ENCODE measurements at places on chromosomes 2 and 18. TPM values are rescaled to one million over a fixed set of nuclear protein-coding genes. Genes with fewer than 3 reads are reported as not detected.

GRCh38 chr2:124649001-124649400 lies 623.9 kb downstream of the CNTNAP5 start:
- no peak for DNase-seq

DNA sequence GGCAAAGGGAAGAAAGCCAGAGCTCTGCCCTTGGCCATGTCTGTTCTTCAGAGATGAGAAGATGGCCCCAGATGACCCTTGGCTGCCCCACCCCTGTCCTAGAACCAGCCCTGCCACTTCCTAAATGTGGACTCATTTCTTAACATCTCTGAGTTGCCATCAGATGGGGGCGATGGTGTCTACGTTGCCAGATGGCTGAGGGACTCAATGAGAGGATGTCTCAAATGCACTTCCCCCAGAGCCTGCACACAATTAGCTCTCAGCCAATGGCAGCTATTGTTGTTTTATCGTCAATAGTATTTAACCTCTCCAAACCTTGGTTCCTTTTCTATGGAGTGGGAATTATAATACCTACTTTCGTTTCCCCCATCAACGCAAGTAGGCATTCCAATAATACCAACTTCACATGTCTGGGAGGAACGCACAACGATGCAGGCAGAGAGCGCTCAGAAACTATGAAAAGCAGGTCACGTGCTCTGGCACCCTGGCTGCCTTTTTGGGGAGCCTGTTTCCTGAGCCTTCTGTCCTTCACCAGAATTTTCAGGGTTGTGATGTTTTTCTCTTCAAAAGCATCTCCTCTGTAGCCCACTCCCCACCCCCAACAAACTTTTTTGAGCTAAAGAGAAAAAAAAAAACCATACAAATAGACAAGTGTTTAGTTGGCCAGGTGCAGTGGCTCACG lies 100.3 kb downstream of the MCFD2 start:
- DNase-seq: no peak

DNA sequence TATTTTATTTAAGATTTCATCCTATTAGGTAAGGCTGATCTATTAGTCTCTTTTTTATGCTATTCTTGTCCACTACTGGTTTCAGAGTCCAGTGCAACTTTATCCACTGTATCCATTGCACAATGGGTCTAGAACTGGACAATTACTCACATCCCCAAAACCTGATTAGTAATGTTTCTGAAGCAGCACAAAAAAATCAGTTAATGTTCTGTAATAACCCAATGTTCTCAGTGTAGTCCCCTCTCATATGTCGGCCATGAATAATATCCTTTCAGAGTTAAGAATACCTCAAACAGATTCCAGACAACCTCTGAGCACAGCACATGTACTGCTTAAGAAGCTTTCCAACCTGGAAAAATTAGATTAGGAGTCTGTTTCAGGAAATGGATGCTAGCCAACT lies 29.7 kb downstream of the MGAT4A start:
- no peak for DNase-seq

DNA sequence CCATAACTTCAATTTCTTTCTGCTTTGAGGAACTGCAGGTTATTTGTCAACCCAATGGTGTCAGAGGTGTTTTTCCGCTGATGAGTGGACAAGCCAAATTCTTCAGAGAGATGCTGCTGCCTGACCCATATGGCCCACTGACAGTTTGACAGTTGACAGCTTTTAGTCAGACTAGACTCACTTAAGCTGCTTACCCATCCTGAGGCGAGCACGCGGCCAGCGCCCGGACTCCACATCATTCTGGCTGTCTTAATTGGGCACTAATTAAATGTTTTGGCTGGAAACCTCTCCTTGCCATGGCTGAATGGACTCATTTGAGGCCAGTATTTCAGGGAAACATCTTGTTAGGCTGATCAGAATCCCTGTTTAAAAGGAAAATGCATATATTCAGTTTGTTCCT lies 316.1 kb upstream of the FANCL start:
- DNase-seq: no peak

DNA sequence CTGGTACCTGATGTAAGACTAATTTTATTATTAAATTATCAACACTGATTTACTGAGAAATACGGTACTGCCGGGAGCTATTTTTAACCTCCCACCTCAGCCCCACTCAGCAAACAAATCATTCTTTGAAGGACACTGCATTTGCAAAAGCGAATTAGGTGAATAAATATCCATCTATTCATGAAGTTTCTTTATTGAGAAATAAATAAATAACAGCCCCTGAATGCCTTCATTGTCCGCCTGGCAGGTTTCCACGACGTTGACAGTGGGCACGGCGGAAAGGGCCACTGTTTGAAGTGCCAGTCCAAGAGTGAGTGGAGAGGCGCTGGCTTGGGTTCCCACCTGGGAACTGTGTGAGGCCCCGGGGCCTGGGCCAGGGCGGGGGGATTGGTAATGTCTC lies 15.7 kb downstream of the C1QL2 start:
- no peak for DNase-seq

DNA sequence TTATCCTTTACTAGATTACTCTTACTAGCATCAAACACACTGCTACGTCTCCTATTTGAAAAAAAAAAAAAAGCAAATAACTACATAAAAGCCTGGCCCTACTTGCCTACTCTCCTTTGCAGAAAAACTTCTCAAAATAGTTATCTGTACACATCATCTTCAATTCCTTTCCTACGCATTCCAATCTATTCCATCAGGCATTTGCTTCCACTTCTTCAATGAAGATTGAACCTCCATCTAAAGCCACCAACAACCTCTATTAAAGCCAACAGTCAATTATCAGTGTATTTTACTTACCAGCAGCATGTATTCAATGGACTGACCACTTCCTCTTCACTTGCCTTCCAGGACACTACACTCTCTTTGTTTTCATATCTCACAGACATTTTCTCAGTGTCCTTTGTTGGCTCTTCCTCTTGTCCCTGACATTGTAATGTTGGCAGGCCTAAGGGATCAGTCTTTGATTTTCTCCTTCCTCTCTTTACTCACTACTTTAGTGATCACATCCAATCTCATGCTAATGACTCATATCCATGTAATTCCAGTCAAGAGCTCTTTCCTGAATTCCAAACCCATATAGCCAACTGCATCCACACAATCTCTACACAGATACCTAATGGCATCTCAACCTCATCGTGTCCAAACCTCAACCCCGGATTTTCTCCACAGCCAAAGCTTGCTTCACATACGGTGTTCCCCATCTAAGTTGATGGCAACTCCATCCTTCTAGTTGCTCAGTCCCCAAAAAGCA lies 131.3 kb downstream of the CCDC148 start:
- DNase-seq: no peak

DNA sequence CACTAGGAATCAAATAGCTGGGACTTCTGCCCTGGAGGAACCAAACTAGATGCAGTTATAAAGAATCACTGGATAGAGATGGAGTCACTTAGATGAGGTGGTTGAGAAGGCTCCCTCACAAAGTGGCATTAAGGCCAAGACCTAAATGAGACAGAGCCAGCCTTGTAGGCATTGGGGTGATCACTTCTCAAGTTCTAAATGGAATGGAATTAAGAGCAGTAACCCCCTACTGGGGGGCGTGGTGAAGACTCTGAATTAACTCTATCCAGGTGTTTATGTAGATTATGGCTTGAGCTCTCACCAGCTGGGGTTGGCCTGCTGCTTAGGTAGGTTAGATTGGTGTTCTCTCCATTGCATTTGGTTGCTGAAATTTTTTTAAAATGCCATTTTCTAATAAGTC lies 71.3 kb downstream of the TTC27 start:
- DNase-seq: no peak

The TMEM247 gene
- not detected for total RNA-seq

DNA sequence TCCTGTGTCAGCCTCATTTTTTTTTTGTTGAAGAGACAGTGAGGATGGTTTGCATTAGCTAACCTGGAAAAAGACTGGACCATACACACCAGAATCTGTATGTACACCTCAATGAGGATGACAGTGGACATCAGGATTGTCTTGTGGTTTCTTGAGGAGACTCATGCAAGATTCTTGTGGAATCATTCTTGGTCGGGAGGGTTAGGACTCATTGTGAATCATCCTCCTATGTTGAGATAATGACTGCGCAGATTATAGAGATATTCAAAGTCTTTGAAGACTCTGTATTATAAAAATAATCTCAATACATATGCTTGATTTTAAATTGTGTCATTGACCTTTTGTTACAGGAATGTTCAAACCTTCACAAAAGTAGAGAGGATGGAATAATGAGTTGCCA lies 49.1 kb upstream of the DOCK10 start:
- DNase-seq: no peak

- no peak for DNase-seq
Observed at GRCh38 chr2:27681841-27682240, 18.2 kb downstream of the SLC4A1AP start.

DNA sequence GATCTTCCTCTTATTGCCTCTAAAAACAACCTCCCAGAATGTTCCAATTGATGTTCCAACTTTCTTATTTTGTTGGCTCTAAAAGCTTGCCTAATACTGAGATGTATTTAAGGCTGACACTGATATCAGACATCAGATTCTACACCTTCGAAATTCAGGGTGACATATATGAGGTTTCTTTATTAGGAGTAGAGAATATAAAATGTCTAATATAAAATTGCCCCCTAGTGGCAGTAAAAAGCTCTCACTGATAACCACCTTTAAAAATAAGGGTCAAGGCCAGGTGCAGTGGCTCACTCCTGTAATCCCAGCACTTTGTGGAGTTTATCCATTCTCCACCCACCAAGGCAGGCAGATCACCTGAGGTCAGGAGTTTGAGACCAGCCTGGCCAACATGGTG lies 789.7 kb upstream of the SLC39A10 start:
- DNase-seq: no peak

The MGAT5 gene
- 98.7 TPM for total RNA-seq

GRCh38 chr2:171320208-171320621 lies 113.6 kb downstream of the METTL8 start:
- DNase-seq: no peak

GRCh38 chr2:236813766-236814165 lies 244.1 kb downstream of the ACKR3 start:
- DNase-seq: no peak

The STEAP3 gene
- total RNA-seq: 7.1 TPM

GRCh38 chr2:46345775-46346174 lies 48.6 kb downstream of the EPAS1 start:
- no peak for DNase-seq

- no peak for DNase-seq
Observed at GRCh38 chr18:78304192-78305164, 675.1 kb upstream of the SALL3 start.

DNA sequence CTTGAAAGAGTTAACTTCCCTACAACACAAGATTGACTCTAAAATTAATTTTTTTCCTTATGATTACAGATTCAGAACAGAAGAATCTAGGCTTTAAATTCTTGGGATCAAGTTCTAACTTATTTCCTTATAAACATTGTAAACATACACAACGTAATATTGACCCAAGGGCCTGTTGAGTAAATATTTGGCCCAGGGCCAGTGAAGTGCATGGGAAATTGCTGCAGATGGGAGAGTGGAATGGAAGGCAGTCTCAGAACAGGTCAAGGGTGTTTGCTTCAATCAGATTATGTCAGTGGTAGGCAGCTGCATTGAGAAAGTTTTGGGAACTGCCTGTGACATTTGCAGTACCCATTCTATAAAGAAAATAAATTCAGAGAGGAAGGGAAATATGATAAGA lies 137.6 kb downstream of the MYO1B start:
- DNase-seq: no peak

DNA sequence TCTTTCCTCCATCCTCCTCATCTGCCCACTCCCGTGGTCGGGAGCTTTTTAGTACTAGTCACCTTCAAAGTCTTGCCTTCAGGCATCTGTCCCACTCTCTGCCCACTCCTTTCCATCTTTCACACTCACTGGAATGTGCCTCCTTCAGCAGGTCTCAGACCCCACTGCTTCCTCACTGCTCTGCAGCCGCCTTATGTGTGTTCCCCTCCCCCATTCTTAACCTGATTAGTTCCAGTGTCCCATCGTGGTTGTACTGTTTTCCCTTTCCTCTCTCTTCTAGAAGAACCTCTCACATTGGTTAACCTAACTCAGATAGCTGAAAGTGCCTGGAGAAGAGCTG lies 3.0 kb downstream of the ARMC9 start:
- no peak for DNase-seq

DNA sequence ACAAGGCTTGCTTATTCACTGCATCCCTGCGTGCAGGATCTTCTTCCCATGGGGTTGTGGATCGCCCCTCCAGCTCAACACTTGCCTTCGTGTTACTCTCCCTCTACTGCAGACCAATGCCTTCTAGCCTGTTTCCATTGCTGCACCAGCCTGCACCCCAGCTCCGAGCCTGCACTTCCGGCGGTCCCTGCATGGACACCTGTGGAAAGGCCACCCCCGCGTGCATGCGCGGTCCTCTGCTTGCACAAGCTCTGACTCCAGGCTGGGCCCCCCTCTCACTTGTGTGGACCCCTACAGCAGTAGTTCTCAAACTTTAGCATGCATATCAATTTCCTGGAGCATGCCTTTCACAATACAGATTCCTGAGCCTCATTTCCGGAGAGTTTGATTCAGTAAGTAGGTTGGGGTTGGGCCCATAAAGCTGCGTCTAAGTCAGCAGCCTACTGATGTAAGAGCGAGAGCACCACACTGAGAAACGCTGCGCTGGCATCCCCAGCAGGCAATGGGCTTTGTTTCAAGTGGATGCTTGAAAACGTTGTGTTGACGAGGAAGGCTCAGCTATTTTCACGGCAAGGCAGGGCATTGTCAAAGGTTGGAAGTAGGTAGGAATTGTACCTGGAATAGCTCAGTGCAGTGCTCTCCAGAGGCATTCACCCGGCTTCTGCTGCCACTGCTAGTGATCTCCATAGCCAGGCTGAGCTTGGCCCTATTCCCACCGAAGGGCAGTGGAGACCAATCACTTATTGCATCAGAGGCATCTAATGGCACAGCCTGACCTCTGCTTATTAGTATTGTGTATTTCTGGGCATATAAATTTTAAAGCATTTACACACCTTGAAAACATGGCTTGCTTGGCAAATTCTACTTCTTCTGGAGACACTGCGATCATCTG lies 32.6 kb downstream of the CREG2 start:
- DNase-seq: no peak

GRCh38 chr2:932320-933115 lies 18.1 kb upstream of the SNTG2 start:
- DNase-seq: no peak

The NFATC1 gene
- total RNA-seq: 18.3 TPM

GRCh38 chr2:190425221-190425866 lies 17.2 kb downstream of the MFSD6 start:
- DNase-seq: no peak

The MAP2 gene
- total RNA-seq: 6.2 TPM

The MAPK4 gene
- 21.7 TPM for total RNA-seq

DNA sequence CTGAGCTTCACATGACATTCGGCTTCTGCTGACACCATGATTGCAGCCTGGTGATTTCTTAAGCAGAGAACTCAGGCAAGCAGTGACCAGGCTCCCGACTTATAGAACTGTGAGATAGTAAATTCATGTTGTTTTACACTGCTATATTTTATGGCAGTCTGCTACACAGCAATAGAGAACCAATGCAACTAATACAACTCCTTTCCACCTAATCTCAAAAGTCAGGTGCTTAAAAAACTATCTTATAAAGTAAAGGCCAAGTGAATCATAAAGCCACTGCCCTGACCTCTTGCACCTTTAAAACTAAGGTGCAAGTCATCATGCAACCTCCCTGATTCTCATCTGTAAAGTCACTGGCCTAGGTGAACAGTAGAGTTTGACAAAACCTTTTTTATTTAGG lies 95.3 kb upstream of the GLS start:
- no peak for DNase-seq

Data from left ventricle myocardium inferior (tissue), 1 donor.